ENCODE measurements at places on chromosomes 7 and 10.

DNA sequence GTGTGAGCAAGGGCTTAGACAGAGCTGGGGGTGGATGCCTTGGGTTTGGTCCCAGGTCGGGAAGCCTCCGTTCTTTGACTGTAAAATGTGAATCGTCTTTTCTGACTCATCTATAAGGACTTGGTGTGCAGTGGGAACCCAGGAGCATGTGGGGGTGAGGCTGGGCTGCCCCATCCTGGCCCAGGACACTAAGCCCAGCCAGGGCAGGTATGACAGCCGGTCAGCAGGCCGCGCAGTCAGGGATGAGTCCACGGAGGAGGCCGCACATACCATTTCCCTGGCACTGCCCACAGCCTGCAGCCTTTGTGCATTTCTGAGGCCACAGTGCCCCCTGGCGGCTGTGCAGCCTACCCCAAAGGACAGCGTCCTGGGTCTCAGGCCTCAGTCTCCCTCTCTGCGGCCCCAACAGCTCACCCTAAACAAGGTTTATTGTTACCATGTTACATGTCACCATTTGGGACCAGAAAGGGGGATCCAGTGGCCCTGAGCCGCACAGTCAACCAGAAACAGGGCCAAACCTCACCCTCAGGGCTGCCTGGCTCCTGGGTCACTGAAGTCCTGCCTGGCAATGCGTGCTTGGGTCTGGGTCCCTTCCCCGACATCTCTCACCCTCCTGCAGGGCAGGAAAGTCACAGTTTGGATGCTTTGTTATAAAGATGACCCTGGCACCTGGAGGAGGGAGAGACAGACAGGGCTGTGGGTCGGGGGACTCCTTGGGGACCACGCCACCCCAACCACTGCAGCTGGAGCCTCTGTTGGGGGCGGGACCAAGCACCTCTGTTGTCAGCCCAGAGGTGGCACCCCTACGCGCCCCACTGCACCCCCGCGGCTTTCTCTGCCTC is 14.4 kb upstream of the SH2B2 start:
- DNase-seq, result peak; percentile 83

GRCh38 chr10:49268185-49268584 is 30.8 kb upstream of the C10orf71 start:
- no peak for DNase-seq

- no peak for DNase-seq
Measured at GRCh38 chr10:15200626-15201025, 32.1 kb upstream of the NMT2 start.

- no peak for DNase-seq
Measured at GRCh38 chr10:132532179-132532578, 5.4 kb upstream of the INPP5A start.

DNA sequence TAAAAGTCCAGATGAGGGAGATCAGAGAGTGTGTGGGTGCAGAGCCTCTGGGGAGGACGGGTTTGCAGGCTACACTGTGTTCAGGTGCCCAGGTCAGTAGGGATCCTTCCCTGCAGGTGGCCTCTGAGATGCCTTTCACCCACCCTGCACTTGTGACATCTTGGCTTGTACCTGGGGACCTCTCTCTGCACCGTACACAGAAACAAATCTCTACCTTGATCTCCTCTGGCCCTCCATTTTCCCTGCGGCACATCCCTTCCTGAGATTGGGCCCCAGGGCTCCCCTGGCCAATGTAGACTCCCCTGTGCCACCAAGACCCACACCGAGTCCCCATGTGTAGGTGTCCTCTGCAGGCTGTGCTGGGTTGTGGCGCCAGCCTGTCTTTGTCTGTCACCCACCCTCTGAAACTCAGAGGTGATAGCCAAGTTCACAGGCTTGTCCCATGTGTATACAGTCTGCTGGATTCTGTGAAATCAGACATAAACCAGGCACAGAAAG is 140.6 kb downstream of the PTPN20 start:
- no peak for DNase-seq

GRCh38 chr10:13788711-13789447 is 202.1 kb downstream of the PRPF18 start:
- no peak for DNase-seq

GRCh38 chr7:32251659-32252058 is 181.5 kb upstream of the PDE1C start:
- no peak for DNase-seq

DNA sequence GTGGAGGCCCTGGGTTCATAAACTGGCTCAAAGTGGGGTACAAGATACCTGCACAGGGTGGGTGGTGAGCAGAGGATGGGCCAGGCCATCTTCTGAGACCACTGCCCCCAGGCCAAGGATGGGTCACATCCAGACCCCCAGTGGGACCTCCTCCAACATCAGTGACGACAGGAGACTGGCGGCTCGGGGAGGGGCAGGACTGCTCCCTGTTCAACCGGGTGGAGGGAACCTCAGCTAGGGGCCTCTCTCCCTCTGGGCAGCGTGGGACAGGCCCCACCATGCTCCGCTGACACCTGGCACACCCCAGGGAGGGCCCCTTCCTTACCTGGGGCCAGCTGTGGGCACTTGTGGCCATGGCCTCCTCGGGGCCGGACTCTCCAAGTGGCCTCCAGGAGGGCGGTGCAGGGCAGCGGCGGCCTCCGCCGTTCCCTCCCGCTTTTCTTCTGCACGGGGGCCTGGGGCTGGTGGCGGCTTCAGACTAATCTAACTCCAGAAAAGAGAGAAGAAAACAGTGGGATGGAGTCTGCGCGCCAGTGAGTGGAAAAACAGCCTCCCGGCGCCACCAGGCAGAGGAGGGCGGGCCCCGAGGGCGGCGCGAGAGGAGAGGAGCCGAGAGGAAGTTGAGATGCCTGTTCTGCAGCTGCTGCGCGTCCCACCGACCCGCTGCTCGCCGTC is at the start of gene CALHM2:
Gene CALHM2, minus strand, starts transcription at position 540 of the 675 bp plus-strand sequence. CDS start 2,429 bp downstream, outside the sequence.
- DNase-seq, result peak; percentile 72

DNA sequence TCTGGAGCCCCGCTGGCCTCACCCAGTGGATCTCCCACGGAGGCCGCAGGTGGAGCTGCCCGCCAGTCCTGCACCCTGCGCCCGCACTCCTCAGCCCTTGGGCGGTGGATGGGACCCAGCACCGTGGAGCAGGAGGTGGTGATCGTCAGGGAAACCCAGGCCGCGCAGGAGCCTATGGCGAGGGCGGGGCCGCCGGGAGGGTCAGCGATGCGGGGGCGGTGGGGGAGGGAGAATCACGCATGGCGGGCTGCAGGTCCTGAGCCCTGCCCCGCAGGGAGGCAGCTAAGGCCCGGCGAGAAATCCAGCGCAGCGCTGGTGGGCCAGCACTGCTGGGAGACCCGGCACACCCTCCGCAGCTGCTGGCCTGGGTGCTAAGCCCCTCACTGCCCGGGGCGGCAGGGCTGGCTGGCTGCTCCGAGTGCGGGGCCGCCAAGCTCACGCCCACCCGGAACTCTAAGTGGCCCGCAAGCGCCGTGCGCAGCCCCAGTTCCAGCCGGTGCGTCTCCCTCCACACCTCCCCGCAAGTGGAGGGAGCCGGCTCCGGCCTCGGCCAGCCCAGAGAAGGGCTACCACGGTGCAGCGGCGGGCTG is 524.8 kb upstream of the TPK1 start:
- DNase-seq, result peak; percentile 26

- DNase-seq, result no peak
Measured at GRCh38 chr10:5561704-5562645, 37.2 kb downstream of the CALML3 start.

DNA sequence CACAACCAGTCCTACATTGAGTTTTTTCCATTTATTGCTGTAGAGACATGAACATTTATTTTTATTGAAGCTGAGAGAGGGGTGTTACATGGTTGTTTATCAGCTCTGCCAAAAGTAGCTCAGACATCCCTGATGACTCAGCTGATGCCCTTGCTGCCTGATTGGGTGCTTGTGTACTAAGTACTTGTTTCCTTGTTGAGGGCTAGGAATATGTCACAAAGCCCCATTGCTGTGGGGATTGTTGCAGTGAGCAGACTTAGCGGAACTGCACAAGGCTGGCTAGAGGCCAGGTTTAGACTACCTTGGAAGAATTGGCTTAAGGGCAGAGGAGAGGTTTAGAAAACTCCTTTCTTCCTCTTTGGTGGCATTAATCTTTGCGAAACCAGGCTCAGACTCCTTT is 110.6 kb downstream of the AUTS2 start:
- DNase-seq, result no peak

DNA sequence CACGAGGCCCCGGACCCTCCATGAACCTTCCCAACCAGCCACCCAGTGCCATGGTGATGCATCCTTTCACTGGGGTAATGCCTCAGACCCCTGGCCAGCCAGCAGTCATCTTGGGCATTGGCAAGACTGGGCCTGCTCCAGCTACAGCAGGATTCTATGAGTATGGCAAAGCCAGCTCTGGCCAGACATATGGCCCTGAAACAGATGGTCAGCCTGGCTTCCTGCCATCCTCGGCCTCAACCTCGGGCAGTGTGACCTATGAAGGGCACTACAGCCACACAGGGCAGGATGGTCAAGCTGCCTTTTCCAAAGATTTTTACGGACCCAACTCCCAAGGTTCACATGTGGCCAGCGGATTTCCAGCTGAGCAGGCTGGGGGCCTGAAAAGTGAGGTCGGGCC is 90.6 kb upstream of the PDCD4 start:
- DNase-seq, result no peak

DNA sequence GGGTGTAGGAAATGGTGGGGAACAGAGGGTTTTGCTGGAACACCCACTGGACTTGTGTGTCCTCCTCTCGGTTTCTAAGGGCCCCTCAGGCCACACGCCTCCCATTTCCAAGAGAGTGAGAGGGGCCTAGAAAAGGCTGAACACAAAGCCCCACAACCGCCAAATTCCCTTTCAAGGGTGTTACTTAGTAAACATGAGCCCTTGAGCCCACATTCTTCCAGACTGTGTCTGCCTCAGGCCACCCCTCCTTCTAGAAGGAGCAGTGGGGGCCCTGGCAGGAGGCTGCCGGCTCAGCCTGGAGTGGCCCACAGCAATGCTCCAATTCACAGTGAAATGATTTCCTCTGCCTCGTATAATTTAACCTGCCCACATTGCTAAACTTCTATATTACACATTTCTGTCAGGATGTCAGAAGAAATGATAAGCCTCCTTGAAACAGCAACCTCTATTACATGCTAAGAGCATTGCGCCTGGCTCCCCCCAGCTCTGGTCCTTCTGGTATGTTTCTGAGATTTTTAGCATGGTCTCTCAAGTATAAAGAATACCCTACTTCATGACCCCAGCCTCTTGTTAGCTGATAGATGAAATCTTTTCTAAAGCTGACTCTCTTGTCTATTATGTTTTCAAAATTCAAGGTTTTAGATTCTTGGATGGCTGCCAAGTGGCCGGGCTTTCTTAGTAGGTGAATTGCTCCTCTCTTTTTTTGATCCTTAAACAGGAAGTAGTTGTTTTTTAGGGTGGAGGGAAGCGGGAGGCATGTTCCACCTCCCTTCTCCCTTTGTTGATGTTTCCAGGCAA is 673.9 kb upstream of the GALNT17 start:
- DNase-seq, result no peak

GRCh38 chr10:7792541-7792940 is 4.6 kb downstream of the ATP5F1C start:
- DNase-seq, result no peak

GRCh38 chr10:11317936-11318670 is 293.3 kb downstream of the USP6NL start:
- DNase-seq, result no peak

GRCh38 chr7:15487896-15488295 is 73.9 kb downstream of the AGMO start:
- DNase-seq, result no peak

DNA sequence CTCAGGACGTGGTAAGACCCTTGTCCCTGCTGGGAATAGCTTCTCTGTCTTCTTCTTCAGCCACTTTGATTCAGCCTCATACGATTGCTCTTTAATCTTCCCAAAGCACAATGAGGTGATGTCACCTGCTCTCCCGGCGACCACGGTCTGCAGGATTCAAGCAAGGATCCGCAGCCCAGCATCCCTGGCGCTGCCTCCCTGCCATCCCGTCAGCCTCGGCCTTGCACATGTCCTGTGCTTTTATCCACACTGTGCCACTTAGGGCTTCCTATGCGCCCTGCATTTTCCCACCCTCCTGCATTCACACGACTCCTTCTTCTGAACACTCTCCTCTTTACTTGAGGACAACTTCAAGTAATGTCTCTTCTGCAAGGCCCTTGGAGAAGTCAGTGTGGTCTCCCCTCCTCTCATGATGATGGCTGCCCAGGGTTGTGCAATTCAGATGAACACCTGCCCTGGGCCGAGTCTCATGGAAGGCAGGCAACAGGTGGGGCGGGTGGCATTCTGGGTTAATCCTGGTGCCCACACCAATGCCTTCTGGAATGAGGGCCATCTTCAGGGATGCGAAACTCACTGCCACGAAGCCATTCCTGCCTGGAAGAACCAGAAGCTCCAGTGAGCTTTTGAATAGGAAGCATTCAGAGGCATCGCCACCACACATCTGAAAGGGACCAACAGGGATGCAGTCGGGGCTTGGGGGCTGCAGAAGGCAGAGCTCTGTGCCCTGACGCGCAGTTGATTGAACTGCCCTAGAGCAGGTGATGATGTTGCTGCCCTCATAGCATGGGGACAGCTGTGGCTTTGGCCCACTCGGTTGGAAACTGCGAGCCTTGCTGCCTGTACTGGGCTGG is 287.5 kb downstream of the GLRX3 start:
- DNase-seq, result no peak

GRCh38 chr7:64312826-64313225 is 935 bp upstream of the ZNF736 start:
- DNase-seq, result no peak

GRCh38 chr7:129494041-129494440 is 8.3 kb upstream of the SMKR1 start:
- DNase-seq, result no peak

- DNase-seq, result no peak
Measured at GRCh38 chr7:95004618-95005247, 97.3 kb downstream of the PPP1R9A start.

DNA sequence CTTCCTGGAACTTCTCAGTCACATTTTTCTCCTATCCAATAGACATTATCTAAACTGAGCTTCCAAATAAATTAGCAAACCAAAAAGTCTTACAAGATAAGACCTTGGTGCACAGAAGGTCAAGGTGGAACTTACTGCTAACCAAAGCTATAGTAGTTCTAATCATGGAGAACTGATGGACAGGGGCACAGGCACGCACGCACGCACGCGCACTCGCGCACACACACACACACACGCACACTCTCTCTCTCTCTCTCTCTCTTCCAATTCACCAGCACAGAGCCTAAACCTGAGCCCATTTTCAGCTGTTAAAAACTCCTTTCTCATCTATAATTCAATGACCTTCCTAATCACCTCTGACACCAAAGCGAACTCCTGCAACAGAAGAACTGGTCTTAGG is 7.5 kb downstream of the FGFR2 start:
- DNase-seq, result no peak

DNA sequence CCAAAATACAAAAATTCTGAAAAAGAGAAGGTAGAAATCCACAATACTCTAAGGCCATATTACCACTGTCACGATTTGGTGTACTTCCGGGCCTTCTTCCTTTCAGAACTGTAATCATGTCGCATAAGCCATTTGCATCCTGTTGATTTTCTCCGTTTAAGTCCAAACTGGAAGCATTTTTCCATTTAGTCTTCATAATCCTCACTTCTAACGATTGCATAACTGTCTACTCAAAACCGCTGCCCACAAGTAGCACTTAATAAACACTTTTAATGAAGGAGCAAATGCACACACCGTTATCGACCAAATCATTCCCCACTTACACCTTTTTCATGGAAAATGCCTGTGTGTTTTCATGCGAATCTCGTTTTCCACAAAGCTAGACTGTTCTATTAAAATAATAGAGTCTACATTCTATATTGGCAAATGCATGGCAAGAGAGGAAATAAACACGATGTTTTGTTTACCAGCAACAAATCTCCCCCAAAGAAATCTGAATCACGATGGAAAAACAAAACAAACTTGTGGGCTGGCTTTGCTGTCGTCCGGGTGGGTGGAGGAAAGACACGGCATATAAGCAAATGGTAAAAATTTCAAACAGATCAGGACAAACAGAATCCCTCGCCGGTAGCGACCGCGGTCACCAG is 1.0 kb downstream of the ATE1 start:
- no peak for DNase-seq
